SK-N-DZ (cell line): ENCODE measurements at places on chromosomes 5 and 9.

DNA sequence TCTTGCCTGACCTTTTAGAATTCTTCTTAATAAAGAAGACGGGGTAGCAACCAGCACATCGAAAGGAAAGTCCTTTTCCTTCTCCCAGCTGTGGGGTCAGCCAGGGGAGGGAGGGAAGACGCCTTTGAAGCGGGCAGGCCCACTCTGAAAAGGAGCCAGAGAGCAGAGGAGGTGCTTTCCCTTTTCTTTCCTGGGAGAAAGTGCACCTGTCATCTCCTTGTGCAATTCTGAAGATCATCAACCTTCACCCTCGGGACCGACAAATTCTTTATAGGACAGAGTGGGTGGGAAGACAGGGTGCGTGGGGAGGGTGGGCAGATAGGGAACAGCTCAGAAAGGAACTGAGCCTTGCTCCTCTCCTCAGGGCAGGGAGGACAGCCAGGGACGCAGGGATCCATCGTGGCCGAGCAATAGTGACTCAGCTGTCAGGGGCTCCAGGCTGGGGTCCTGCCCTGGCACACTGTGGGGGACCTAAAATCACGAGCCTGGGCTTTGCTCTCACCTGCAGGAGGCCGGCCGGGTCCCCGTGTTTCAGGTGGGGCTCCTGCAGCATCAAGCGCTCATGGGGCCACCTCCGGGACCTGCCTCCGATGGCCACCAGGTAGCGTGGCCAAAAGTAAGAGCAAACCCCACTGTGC, 141.0 kb downstream of the OLFM1 start:
- DNase-seq, result no peak

GRCh38 chr9:73183917-73184861, 32.5 kb downstream of the ANXA1 start:
- peak; percentile 32 for DNase-seq

DNA sequence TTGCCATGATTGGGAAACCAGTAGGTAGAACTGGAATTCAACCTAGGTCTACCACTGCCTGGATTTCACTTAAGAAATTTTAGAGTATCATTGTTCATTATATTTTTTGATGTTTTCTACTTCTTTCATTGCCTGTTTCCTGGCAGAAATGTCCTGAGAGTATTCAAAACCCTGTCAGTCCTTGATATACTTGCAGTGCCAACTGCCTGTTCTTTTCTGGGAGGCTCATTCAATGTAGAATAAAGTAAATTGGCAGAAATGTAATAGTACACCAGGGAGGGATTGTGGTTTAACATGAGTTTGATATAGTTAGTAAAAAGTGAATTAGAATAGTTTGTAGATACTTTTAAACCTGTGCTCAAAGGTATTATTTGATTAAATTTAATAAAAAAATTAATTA, 286.3 kb downstream of the FBXL7 start:
- DNase-seq, result no peak

DNA sequence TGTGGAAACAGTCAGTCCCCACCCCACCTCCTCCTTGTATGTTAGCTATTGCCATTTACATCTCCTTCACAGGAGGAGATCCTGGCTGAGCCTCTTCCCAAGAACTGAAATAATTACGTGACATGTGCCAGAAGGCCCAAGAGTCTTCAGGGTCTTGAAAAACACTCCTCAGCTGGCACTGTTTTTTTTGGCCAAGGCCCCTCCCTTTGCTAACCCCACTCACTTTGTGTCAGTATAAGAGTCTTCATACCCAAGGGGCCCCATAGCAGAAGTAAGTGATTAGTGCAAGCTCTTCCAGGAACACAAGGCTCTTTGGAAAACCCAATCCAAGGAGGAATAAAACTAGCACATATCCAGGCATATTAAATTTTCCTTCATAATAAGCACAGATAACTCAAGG, 5.7 kb upstream of the LARP1 start:
- no peak for DNase-seq

DNA sequence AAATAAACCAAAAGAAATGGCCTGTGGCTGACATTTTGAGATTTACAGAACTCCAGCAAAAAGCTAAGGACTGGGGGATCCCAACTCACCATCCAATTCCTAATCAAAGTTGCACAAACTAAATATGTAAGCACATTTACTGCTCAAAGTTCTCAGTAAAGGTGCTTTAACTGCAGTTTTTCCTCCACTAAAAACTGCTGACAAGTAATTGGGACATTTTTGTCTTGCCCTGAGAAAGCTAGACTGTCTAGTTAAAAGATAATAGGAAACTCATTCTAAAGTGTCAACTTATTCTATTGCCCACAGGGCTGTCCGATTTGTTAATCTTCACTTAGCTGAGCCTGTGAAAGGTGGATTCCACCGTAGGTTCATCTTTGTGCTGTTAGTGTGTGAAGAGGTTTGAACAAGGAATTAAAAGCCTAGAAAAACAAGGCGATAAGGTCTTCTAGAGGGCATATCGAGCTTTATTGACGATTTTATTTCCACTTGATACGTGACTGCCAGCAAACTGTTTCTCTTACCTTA, 1.0 kb downstream of the DOCK8 start:
- DNase-seq, result no peak

DNA sequence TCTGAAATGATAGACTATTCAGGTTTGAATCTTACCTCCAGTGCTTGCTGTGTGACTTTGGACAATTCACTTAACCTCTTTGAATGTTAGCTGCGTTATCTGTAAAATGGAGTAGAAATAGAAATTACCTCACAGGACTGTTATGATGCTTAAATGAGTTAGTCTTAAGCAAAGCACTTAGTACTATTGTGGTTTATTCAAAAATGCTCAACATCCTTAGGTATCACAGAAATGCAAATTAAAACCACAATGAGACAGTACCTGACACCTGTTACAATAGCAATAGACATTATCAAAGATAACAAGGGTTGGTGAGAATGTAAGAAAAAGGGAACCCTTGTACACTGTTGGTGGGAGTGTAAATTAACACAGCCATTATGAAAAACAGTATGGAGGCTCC, 77.6 kb upstream of the FREM1 start:
- no peak for DNase-seq

DNA sequence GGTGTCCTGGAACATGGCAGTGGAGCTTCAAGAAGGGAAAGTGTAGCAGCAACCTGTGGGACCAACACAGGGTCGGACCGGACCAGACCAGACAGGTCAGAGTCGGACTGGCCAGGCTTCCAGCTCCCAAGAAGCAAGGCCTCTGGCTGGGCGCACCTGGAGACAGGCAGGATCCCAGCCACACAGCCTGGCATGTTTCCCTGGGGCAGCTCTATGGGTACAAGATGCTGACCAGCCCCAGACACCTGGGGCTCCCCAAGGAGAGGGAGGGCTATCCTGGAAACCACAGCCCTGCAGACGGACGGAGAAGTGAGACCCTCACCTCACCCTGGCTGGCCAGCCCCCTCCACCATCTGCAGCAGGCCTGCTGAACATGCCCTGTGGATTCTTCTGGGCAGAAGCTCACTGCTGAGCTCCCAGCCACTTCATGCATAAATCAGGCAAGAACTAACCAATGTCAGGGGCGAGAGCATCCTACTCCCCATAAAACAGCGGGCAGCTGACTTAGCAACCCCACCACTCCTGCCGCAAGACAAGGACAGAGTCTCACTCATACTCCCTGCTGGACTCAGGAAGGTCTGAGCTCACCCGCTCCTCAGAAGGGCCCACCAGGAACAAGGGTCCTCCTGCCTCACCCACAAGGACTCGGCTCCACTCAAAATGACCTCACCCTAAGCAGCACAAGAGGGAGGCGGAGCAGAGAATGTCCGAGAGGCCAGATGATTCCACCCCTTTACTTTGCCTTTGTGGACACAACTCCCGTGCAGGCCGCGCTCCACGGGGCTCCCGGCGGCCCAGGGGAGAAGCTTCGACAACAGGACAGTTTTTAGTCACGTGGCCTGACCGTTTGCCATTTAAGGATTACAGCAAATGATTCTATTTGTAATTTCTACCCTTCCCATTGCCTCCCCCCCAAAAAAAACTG, 2.9 kb upstream of the DPH7 start:
- no peak for DNase-seq

- DNase-seq, result no peak
These were observed 153.7 kb downstream of the FGF1 start for GRCh38 chr5:142531977-142532780.

GRCh38 chr9:26833792-26834191, 58.8 kb downstream of the CAAP1 start:
- no peak for DNase-seq

DNA sequence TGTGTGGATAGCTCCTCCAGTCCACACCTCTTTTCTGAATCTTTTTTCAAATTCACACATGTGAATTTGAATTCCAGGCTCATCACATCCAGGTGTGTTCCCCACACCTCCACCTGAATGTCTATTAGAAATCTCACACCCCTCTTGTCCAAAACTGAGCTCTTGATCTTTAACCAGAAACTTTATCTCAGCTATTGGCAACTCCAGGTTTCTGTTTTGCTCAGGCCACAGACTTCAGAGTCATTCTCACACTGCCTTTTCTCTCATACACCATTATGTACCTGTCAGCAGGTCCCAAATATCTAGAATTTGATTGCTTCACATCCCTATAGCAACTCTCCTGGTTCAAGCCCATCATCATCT, 11.6 kb downstream of the NIPSNAP3B start:
- DNase-seq, result no peak

DNA sequence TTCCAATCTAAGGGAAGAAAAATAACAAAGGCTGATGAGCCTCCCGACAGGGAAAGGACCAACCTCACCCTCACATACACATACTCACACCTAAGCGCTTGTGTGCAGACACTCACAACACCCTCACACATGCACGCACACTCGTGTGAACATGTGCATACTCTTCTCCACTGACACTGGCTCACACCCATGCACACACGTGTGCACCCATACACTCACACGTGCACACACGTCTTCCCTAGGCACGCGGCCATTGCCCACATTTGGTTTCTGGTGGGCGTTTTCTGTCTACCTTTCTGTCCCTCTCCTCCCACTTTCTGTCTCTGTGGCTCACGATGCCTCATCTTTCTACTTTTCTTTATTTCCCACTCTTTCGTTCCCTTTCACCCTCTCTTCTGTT, 169.7 kb upstream of the MVB12B start:
- no peak for DNase-seq

DNA sequence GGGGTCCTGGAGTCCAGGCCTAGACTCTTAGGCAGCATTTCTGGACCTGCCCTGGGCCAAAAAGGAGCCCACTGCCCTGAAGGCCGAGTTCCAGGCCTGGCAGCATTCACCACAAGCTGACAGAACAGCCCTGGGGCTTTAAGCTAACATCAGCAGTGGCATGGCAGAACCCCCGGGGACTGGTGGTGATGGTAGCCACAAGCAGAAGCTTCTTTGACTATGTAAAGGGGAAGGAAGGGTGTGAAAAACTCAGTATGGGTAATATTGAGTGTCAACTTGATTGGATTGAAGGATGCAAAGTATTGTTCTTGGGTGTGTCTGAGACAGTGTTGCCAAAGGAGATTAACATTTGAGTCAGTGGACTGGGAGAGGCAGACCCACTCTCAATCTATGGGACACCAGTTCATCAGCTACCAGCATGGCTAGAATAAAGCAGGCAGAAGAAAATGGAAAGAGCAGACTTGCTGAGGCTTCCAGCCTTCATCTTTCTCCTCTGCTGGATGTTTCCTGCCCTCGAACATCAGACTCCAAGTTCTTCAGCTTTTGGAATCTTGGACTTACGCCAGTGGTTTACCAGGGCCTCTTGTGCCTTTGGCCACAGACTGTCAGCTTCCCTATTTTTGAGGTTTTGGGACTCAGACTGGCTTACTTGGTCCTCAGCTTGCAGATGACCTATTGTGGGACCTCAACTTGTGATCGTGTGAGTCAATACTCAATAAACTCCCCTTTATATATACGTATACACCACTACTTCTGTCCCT, 661.0 kb upstream of the C9orf72 start:
- no peak for DNase-seq
